ENCODE measurements at places on chromosomes 3 and 15.

GRCh38 chr3:109553591-109554371 lies 216.4 kb upstream of the DPPA4 start:
- no peak for DNase-seq

- no peak for DNase-seq
Observed at GRCh38 chr3:52879090-52879489, 18.3 kb downstream of the STIMATE start.

GRCh38 chr15:37767841-37768455 lies 166.5 kb upstream of the TMCO5A start:
- DNase-seq = no peak

GRCh38 chr15:82832601-82833361 lies 23.4 kb downstream of the WHAMM start:
- peak; percentile 53 for DNase-seq

DNA sequence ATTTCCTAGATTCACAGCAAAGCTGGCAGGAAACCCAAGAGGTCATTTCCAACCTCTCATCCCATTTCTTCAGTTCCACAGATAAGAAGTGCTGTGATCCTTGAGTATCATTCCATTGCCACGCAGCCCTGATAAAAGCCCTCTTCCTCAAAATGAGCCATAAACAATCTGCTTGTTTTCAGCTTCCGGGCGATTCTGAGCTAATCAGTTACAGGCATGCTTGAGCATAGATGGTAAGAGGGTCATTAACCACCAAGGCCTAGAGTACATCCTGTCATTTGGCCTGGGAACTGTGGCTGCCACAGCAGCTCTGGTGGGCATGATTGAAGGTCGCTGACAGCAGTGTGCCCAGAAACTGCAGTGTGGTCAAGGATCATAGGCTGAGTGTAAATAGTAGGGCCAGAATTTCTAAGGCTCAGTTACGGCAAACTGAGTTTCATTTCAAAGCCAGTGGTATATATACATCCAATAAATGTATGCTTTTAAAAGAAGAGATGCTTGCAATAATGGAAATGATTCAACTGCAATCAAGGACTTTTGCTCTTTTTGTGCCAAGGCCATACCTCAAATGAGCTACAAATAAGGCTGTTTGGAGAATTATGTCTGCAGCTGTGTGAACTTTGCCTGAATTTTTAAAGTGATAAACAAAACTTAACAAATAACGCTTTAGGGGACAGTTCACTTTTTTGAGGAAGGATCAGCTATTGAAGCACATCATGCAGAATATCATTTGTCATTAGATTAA lies 47.3 kb downstream of the P3H2 start:
- no peak for DNase-seq

DNA sequence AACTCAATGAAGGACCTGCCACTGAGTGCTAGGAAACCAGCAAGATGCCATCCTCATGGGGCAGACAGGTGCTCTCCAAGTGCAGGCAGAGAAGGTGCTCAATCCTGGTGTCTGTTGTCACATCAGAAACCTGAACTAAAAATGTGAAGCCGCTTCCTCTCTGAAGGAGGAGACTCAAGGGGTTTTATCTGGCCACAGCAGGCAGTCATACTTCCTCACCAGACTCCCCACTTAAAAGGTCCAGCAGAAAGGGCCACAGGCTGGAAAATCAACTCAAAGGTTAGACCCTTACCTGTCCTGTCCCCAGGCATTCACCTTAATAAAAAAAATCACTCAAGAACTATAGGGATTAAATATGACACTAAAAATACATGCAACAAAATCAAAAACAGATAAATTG lies 4.8 kb downstream of the CCDC12 start:
- DNase-seq = peak; percentile 41

- no peak for DNase-seq
Observed at GRCh38 chr15:101242999-101243336, 8.9 kb downstream of the CHSY1 start.

GRCh38 chr3:117688583-117688982 lies 979.0 kb downstream of the TUSC7 start:
- no peak for DNase-seq

GRCh38 chr3:130473416-130473815 lies 43.6 kb upstream of the COL6A6 start:
- no peak for DNase-seq

- DNase-seq = no peak
Observed at GRCh38 chr15:92463352-92463751, 69.7 kb downstream of the ST8SIA2 start.

- DNase-seq = no peak
Observed at GRCh38 chr3:120338517-120338916, 10.6 kb downstream of the LRRC58 start.

DNA sequence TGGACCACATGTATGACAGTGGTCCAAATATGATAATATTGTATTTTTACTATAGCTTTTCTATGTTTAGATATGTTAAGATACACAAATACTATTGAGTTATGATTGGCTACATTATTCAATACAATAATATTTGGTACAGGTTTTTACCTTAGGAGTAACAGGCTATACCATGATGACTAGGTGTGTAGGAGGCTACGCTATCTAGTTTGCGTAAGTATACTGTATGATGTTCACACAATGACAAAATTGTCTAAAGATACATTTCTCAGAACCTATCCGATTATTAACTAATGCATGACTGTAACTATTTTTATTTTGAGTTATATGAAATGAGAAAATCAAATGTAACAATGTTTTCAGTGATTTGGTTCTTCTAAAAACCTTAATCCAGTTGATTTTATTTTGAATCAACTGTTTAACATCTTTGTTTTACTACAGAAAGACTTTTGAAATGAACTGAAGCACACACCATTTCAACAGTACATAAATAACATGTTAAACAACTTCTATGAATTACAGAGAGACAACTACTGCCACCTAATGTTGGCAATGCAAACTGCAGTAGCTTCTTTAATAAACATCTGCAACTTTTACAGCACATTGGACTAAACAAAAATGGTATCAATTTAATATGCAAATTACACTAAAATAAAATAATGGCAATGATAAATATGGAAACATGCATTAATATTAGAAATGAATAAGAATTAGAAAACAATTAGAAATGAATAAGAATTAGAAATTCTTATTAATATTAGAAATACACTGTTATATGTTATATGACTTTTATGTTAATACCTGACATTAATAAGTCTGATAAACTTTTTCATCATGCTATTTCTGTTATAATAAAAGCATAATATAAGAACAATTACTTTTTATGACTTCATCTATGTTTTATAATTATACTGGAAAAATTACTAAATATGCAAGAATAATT lies 255.7 kb downstream of the MBNL1 start:
- DNase-seq = peak; percentile 65

- DNase-seq = no peak
Observed at GRCh38 chr15:42050484-42051255, 29.8 kb upstream of the PLA2G4E start.

- DNase-seq = no peak
Observed at GRCh38 chr15:56996093-56996492, 77.6 kb downstream of the TCF12 start.
